ENCODE measurements at places on chromosomes 7 and 10. TPM values are rescaled to one million over a fixed set of nuclear protein-coding genes. Genes with fewer than 3 reads are reported as not detected.
A peak's percentile ranks its signal among the peaks of the same experiment; 100 is the strongest.

Gene BICC1
- 7.4 TPM for total RNA-seq

Gene WDR86
- 2.0 TPM for total RNA-seq

Gene FAM25C
- total RNA-seq, result 215 TPM

Gene ITPRID1
- total RNA-seq, result 16.7 TPM

Gene NEUROG3
- total RNA-seq, result not detected

Gene LRRN3
- total RNA-seq, result not detected

Gene MMD2
- not detected for total RNA-seq

Gene UPK3B
- 2.6 TPM for total RNA-seq

Gene RGR
- total RNA-seq, result not detected

Gene DEPP1
- 47.3 TPM for total RNA-seq

GRCh38 chr10:131978366-131978765, 3.4 kb downstream of the BNIP3 start:
- no peak for DNase-seq

DNA sequence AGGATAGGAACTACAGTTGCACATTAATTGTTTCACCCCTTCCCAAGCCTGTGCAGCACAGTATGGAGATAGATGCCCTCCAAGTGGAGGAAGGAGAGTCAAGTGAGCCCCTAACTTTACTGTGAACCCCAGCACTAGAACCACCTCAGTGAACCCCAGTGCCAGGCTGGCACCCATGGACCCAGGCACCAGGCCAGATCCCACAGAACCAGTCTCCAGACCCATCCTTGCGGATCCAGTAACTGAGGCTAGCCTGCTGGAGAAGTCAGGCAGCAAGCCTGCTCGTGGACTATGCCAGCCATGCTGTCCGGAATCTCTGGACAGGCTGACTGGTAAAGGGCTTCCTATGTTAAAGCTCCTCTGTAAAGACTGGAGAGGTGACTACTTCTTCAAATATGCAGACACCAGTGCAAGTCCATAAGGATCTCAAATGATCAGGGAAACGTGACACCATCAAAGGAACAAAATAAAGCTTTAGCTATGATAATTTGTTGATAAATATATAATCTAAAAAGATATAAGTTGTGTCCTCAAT, 27.7 kb downstream of the SHOC2 start:
- no peak for DNase-seq

DNA sequence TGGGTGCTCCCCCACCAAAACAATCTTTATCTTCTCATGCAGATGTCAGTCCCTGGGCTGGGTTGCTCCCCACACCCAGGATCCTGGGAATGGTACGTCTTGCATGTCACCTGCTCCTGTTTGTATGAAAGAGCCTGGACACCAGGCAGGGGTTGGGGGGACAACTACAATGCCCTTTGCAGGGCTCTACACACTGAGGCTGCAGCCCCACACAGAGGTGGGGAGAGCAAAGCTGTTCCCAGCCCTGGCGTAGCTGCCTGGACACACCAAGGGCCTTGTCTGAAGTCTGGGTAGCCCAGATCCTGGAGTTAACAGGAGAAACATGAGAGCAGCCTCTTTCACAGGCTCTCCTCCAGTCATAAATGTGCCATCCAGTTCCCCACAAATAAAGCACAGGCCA, 61.2 kb upstream of the TMEM72 start:
- DNase-seq, result peak; percentile 49

- no peak for DNase-seq
Measured at GRCh38 chr10:131102676-131103075, 208.8 kb downstream of the TCERG1L start.

- peak; percentile 99 for DNase-seq
Measured at GRCh38 chr10:75235375-75236177, at the start of gene COMTD1. Gene COMTD1, minus strand, starts transcription at chr10:75235957. Its CDS starts 29 bp downstream, at chr10:75235928.

GRCh38 chr10:89392974-89393373, 551 bp downstream of the IFIT1 start:
- DNase-seq, result no peak

GRCh38 chr10:44010873-44011602, 362.4 kb upstream of the ZNF32 start:
- DNase-seq, result no peak

GRCh38 chr7:112286250-112287086, 80.0 kb downstream of the ZNF277 start:
- no peak for DNase-seq

- DNase-seq, result no peak
Measured at GRCh38 chr7:101096331-101096956, 11.2 kb downstream of the TRIM56 start.

GRCh38 chr10:3201796-3202195, 29.2 kb upstream of the PITRM1 start:
- no peak for DNase-seq

DNA sequence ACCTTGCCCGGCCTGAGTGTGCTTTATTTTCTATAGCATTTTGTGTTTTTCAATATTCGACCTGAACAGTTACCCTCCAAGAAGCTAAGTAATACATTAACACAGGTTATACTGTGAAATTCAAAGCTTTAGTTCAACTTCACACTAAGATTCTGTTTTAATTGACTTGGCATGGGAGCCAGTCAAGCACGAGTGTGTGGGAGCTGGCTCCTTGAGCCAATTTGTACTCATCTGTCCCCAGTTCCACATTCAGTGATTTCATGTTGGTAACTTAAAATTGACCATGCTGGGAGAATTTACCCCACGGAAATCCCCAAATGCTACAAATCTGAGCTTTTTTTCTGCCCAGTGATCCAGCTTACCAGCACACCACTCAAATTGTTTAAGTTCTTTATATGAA, 20.3 kb downstream of the TSPAN12 start:
- DNase-seq, result no peak

GRCh38 chr7:142438235-142438922, 180.5 kb upstream of the PRSS58 start:
- DNase-seq, result no peak

GRCh38 chr7:25877802-25878789, 273.9 kb upstream of the NFE2L3 start:
- no peak for DNase-seq

GRCh38 chr7:1283941-1284742, 51.5 kb downstream of the UNCX start:
- DNase-seq, result no peak

DNA sequence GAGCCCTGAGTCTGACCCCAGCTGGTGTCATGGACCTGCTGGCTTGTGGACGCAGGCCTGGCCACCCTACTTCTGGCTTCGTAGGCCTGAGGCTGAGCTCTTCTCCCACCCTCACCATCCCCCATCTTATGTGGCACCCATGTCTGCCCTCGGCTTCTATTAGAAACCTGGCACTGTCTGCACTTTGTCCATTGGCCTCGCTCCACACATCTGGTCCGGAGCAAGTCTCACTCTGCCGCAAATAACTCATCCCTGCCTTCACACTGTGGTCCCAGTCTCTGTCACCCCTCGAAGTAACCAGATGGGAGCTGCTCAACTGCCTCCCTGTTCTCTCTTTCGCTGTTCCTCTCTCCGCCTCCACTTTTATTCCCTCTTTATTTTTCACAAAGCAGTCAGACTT, 78.6 kb downstream of the TRRAP start:
- no peak for DNase-seq

- no peak for DNase-seq
Measured at GRCh38 chr10:74841265-74841973, 15.0 kb downstream of the KAT6B start.

- DNase-seq, result no peak
Measured at GRCh38 chr7:28144266-28144665, 36.3 kb downstream of the JAZF1 start.

GRCh38 chr10:82796510-82796909, 921.5 kb downstream of the NRG3 start:
- no peak for DNase-seq

DNA sequence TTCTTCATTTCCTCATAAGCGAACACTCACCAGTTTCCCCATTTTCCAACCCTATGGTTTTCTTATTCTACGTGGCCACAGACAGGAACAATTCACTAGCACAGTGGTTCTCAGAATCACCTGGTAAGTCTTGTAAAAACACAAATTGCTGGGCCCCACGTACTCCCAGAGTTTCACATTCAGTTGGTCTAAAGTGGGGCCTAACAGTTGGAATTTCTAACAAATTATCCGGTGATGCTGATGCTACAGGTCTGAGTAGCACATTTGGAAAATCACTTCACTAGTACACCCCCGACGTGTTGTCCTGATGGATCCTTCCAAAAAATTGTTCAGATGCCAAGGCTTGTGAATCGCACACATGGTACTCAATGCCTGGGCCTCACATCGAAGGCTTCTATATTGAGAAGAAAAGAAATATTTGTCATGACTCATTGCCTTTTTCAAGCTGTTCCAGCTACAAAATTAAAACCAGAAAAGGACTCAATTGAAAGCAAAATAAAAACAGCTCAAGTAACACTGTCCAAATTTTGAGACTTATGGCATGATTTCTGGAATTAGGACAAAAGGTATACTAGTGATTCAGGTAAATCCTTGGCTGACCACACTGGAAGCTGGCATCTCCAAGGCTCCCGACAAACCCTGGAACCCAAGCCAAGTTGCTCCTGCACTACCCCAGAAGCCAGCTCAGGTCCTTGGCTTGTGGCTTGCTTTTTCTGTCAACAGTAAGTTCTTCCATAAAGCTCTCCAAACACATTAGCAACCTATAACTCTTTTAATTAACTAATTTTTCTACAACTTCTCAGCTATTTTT, 12.9 kb upstream of the VIM start:
- no peak for DNase-seq

- DNase-seq, result no peak
Measured at GRCh38 chr7:184294-185264, 7.8 kb upstream of the FAM20C start.

All from lower leg skin (tissue), 4 donors.